ENCODE measurements at places on chromosomes 11 and 22.

DNA sequence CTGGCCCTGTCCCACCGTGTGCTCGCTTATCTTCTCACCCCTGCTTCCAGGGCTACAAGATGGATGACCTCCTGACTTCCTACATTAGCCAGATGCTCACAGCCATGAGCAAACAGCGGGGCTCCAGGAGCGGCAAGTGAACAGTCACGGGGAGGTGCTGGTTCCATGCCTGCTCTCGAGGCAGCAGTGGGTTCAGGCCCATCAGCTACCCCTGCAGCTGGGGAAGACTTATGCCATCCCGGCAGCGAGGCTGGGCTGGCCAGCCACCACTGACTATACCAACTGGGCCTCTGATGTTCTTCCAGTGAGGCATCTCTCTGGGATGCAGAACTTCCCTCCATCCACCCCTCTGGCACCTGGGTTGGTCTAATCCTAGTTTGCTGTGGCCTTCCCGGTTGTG is 86.5 kb downstream of the MYO7A start:
- DNase-seq = no peak

DNA sequence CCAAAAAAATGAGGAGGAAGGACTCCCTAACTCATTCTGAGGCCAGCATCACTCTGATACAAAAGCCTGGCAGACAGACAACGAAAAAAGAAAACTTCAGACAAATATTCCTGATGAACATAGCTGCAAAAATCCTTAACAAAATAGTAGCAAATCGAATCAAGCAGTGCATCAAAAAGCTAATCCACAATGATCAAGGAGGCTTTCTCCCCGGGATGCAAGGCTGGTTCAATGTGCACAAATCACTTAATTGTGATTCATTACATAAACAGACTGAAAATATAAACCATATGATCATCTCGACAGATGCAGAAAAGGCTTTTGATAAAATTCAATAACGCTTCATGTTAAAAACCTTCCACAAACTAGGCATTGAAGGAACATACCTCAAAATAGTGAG is 16.4 kb downstream of the MTMR2 start:
- no peak for DNase-seq

- no peak for DNase-seq
These were observed 10.0 kb downstream of the GGA1 start for GRCh38 chr22:37618674-37619073.

DNA sequence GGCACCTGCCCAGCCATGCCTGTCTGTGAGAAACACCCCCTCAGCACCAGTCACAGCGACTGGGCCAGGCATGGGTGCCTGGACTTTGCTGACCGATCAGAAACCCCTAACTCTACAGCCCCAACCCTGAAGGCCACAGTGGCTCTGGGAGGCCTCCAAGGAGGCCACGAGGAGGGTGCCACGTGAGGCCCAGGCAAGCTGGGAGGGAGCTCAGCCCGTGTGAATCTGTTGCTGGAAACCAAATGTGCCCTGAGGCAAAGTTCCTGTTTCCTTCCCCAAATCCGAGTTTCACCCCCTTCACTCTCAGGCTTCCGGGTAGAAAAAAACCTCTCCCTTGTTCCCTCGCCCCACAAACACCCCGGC is 1.3 kb downstream of the UNC93B1 start:
- DNase-seq = no peak

DNA sequence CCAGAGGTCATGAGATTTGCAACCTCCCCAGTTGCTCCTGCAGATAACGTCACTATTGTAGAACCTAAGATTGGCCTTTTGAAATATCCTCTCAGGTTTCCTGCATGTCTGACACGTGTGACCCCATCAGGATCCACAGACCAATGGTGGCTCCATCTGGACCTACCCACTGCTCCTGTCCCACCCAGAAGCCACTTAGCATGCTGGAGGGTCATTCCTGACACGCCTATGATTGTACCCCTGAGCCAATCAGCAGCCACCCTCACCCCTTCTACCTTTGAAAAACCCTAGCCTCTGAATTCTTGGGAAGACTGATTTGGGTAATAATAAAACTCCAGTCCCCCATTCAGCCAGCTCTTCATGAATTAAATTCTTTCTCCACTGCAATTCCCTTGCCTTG is 20.1 kb upstream of the NARS2 start:
- DNase-seq = no peak

- DNase-seq = no peak
These were observed 23.6 kb upstream of the ARHGAP32 start for GRCh38 chr11:129215506-129216245.

DNA sequence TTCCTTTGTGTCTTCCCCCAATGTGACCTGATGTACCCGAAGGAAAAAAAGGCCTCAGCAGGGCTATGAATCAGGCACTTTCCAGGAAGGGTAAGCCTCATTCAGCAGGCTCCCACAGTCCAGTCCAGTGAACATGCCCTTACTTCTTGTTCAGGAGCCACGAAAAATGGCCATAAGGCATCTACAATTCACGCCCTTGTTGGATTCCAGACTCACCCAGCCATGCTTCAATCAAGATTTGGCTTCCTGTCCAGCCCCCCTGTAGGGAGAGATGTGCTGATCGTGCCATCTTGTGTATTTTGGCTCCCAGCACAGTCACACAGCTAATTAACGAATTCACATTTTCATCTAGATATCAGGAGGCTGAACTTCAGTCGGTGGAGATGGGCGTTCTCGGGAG is 9.9 kb upstream of the KCNJ5 start:
- DNase-seq = no peak

- no peak for DNase-seq
These were observed 17.5 kb downstream of the JAM3 start for GRCh38 chr11:134086376-134086775.

DNA sequence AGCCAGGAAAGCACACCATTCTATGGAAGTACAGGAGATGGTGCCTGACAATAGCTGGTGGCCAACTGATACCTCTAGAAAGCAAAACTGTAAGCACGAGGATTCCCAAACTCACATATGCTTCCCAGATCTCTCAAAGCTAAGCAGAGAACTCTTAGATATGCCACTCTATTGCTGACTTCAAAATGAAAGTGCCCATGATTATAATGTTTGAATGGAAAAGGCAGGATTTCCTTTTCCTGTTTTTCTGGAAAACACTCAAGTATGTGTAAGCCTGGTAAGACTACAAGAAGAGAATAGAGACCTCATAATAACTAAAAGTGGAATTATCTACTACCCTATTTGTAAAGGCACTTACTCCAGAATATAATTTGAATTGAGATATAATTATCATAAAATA is 2.6 kb upstream of the CARD18 start:
- DNase-seq = no peak

Data from activated CD8-positive, alpha-beta memory T cell treated with anti-CD3 and anti-CD28 coated beads, Interleukin-2, amount 50 U/mL, for 4 hours (primary cell).